GM13976 (cell line): ENCODE measurements at places on chromosomes 4 and X.

- peak; percentile 55 for DNase-seq
Measured at GRCh38 chr4:26826721-26827120, 33.9 kb upstream of the STIM2 start.

GRCh38 chrX:140672840-140673731 is 36.5 kb upstream of the LINC00632 start:
- DNase-seq = no peak

- DNase-seq = no peak
Measured at GRCh38 chr4:26140150-26140898, 180.5 kb upstream of the RBPJ start.

- DNase-seq = no peak
Measured at GRCh38 chrX:118780911-118781310, 42.7 kb upstream of the ZCCHC12 start.

GRCh38 chr4:128060121-128060698 is 902 bp upstream of the LARP1B start:
- peak; percentile 31 for DNase-seq
